ENCODE measurements at places on chromosomes 2 and 18.
A peak's percentile ranks its signal among the peaks of the same experiment; 100 is the strongest.

- DNase-seq = no peak
Measured at GRCh38 chr2:42421157-42421485, 60.1 kb upstream of the COX7A2L start.

- DNase-seq = no peak
Measured at GRCh38 chr2:146804288-146804687, 1040.5 kb upstream of the ACVR2A start.

DNA sequence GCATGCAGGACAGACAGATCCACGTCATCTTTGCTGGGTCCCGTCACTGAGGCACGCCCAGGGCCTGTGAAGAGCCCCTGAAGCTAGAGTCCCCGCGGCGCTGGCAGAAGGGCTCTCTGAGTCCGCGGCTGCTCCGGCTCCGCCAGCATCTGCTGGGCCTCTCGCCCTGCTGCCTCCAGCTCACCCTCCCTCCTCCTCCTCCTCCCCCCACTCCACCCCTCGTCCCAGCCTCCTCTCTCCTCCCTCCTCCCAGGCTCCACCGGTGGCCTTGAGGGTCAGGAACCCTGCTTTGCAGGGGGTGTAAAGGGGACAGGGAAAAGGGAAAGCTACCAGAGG is at the start of gene TNS1:
TNS1 (minus strand) TSS at position 151 of the 336 bp plus-strand sequence; CDS start at position 28, 123 bp downstream.
- DNase-seq = no peak

GRCh38 chr2:8626572-8626971 is 55.3 kb upstream of the ID2 start:
- DNase-seq = no peak

- DNase-seq = no peak
Measured at GRCh38 chr18:74994502-74995418, 214.2 kb downstream of the PTGR3 start.

DNA sequence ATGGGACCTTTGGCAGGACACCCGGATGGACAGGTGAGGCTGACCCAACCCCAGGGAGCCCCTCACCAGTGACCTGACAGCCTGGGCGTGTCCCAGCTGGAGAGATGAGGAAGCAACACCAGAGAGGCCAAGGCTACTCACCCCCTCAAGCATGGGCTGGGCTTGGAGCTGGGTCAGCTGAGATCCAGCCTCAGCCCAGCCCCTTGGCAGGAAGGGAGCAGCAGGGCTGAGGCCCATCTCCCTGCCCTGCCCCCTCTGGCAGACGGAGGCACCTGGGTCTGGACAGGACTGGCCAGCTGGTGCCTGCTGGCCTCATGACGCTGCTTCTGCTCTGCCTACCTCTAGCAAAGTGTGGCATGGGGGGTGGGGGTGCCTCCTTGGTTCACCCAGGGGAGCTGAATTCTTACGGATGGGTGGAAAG is 37.8 kb downstream of the HS6ST1 start:
- no peak for DNase-seq

DNA sequence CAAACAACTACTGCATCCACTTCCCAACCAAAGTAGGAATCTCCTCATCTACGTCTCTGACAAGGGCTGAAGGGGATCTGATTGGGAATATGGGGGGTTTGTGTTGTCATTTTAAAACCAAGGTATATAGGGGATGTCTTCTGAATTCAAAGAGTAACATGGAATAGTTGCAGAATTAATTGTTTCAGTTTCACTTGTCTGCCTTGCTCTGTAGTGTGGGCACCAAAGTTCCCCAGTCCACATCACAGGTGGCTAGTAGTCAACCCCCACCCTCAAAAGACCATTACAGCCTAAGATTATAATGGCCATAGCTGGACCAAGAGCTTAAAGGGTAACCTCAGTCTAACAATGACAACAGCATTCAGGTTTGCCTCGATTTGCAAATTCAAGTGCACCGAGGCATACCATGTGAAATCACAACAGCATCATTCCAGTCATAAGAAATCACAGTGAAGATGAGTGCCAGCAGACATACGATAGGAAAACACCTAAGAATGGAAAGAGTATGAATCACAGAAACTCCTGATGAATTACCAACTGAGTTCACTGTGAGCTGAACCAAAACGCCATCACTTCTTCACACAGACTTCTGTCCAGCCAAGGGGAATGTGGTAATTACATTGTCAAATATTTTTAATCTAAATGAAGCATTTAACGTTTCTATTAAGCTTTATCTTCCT is 52.4 kb downstream of the MYO5B start:
- DNase-seq = no peak

DNA sequence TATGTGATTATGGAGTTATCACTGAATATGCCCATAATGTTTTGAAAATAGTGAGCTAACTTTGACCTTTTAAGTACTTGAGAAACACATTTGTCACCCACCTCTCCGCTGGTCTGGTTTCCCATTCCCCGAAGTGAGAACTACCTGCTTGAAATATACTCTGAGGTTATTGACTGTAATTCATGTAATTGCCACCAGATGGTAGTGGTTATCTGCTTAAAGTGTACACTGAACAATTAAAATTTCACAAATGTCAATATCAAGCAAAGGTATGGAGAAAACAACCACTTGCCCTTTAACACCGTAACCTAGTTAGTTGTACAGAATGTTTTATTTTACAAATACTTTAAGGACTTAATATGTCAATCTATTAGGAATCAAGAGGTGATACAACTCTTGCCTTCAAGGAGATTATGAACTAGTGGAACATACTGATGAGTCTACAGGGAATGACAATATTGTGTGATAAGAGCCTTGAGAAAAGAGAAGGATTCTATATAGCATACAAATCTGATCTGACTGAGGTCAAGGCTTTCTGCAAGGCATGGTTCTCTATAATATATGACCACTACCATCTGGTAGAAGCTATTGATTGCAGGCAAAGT is 316.8 kb upstream of the KCNH7 start:
- DNase-seq = peak; percentile 26

- peak; percentile 48 for DNase-seq
Measured at GRCh38 chr2:197307933-197308521, 2.6 kb downstream of the ANKRD44 start.

DNA sequence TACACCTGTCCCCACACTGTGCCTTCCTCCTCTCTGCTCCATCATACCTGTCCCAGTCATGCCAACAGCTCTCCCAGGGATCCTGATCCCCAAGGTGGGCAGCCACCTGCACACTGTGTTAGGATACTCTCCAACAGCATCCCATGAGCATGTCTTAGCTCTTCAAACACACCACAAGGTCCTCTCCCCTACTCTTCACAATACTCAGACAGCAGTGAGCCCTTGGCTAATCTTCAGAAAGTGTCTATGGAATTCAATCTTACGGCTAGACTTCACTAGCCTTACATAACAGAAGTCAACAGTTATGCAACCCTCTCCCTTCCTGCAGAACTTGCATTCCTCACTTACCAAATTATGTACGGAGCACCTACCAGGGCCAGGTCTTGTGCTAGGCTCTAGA is 79.9 kb downstream of the MYO5B start:
- DNase-seq = no peak

DNA sequence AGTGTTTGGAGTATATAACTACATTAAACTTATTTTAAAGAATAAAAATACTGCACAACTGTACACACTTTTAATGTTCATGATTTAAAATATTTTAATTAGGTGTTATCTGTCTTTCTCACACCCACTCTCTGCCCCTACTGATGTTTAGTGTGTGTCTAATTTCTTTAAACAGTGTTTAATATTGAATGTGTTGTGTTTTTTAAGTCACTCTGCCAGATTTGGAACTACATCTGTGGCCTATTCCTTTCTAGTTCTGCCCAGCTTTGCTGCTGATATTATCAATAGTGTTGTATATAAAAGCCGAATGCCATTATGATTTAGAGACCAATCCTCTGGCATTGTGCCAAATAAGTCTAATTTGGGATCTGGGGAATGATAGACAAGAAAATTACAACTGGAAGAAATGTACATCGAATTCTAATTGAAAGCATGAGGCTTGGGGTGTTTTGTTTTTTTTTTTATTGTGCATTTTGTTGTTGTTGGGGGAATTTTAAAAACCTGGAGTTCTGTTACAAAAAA is 398.0 kb downstream of the CPS1 start:
- DNase-seq = no peak

- DNase-seq = no peak
Measured at GRCh38 chr18:22021701-22022100, 147.7 kb upstream of the GATA6 start.

DNA sequence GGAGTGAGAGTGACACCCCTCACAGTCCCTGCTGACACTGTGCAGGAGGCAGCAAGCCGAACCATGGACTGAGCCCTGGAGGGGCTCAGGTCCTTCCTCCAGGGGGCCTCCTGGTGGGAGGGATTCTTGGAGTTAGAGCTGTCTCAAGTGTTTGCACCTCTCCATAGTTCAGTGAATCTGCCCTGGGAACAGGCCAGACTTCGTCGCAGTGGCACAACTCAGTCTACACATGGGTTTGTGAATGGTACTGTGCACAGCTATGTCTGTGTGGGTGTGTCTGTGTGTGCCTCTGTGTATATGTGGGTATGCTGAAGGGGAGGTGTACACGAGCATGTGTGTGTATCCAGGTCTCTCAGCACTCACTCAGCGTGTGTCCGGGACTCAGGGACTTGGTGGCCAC is 36.4 kb downstream of the PAX8 start:
- no peak for DNase-seq

- no peak for DNase-seq
Measured at GRCh38 chr2:229575569-229576315, 138.6 kb downstream of the DNER start.

GRCh38 chr2:120538691-120539423 is 192.9 kb downstream of the INHBB start:
- no peak for DNase-seq

DNA sequence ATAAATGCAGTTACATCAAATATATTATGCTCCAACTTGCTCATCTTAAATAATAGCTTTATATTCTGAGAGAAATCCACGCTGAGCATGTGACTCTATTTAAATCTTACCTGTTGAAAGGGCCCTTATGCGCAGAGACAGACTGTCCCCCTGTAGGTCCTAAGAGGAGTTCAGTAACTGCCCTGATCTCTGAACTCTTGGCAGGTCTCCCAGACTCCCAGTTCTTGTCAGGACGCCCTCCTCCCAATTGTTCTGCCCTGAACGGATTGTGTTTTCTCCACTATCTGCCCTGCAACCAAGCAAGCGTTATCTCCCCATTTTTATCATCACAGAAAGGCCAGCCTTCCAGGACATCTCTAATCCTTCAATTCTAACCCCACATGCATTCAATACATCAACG is 954.6 kb downstream of the TSN start:
- DNase-seq = no peak

DNA sequence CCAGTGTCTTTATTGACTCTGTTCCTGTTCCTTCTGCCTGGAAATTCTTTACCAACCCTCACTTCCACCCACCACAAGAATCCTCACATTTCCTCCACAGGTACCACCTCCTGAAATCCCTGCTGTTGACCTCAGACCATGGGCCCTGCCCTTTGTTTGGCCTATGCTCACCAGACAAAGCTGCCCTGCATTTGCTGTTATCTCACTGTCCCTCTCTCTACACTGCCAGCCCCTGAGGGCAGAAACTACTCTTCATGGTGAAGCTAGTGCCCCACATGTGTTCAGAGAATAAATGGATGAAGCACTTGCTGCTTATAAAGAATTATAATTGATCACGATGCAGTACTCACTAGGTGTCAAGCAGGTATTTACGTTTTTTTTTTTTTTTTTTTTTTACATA is 608.4 kb downstream of the TSN start:
- no peak for DNase-seq

- DNase-seq = no peak
Measured at GRCh38 chr18:39211461-39211860, 1645.9 kb upstream of the CELF4 start.

DNA sequence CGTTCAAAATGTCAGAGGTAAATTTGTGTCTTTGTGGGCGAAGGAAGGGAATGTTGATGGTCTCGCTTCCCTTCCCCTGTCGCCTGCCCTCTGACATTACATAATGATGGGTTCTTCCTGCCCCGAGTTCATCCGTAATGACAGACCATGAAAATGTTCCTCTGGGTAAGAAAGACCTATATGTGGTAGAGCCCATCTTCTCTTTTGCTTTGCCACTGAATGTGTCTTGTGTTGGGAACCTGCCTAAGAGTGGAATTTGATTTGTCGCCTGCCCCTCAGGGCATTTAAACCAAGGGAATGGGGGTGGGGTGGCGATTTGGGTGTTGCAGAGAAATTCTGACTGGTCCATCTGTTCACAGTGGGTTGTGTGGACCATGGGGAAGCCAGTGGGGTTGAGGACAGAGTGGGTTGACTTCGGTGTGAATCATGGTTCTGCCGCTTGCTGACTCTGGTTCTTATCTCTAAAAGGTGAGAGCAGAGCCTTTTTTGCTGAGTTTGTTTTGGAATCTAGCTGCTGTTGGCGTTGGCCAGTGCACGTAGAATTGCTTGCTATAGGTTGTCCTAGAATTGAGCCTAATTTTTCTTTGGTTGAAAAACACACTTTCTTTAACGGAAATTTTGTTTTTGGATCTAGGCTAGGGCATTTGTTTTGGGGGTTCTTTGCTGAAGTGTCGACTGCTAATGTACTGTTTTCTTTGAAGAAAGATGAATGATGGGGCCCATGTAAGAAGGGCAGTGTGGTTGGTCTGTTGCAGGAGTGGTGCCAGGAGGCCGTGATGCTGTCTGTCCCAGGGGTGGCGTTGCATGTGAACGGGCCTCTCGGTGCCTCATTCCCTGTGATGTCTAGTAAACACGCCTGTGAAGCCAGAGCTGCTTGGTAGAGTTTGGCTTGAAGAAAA is 1.3 kb downstream of the INPP4A start:
- DNase-seq = peak; percentile 35

DNA sequence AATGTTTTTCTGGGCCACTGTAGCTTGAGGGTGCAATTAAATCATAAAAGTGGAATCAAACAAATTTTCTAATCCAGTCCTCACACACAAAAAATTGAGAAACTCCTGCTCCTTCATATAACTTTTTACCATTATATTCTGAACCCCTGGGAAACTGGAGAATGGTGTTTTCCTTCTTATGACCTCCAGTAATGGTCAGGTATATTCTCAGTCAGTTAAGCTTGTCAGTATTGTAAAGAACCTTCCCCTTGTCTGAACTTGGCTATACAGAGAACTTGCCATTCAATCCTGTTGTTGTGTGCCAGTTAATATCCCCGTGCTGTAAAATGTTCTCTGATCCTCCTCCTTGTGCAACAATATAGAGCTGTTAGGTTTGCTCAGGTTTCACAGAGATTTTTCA is 39.5 kb downstream of the ZNF804A start:
- DNase-seq = no peak

Data from hematopoietic multipotent progenitor cell treated with erythropoietin and hydrocortisone succinate and interleukin-3 and kit ligand, for 8 days (in vitro differentiated cells).